ENCODE measurements at places on chromosomes 5 and 9.

- DNase-seq = no peak
These were observed 131.1 kb downstream of the FOXD1 start for GRCh38 chr5:73317523-73317922.

DNA sequence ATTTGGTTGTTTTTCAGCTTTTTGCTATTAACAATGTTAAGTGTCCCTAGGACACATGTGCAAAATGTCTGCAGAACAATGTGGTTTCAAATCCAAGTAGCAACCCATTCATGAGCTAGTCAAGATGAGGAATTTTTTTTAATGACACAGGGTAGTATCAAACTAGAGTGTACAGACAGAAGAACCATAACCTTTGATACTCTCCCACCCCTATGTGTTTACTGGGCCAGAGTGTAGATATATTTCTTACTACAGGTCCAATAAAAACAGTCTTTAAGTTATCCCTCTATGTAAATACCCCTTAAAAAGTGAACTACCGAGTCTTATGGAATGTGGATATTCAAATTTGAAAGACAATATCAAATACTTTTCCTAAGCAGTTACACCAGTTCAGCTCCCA is 45.6 kb downstream of the AUH start:
- DNase-seq = no peak

GRCh38 chr5:21574961-21575360 is 1278.2 kb downstream of the CDH12 start:
- DNase-seq = no peak

DNA sequence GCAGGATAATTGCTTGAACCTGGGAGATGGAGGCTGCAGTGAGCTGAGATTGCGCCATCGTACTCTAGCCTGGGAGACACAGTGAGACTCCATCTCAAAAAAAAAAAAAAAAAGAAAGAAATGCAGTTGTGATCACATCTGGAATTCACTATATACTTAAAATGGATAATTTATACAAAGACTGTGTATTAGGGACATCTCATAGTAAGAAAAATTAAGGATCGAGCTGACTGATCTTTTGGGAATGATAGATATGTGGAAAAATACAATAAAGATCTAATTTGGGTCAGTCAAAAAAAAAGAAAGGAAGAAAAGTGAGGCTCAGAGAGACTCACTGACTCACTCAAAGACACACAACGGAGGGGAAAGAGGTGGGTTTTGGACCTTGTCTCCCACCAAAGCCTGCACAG is 73.2 kb upstream of the STXBP1 start:
- peak; percentile 89 for DNase-seq

GRCh38 chr9:93154293-93154903 is 20.3 kb upstream of the NINJ1 start:
- no peak for DNase-seq

Data from fibroblast of skin of left quadriceps (primary cell).